ENCODE measurements at places on chromosomes 1 and 21.

DNA sequence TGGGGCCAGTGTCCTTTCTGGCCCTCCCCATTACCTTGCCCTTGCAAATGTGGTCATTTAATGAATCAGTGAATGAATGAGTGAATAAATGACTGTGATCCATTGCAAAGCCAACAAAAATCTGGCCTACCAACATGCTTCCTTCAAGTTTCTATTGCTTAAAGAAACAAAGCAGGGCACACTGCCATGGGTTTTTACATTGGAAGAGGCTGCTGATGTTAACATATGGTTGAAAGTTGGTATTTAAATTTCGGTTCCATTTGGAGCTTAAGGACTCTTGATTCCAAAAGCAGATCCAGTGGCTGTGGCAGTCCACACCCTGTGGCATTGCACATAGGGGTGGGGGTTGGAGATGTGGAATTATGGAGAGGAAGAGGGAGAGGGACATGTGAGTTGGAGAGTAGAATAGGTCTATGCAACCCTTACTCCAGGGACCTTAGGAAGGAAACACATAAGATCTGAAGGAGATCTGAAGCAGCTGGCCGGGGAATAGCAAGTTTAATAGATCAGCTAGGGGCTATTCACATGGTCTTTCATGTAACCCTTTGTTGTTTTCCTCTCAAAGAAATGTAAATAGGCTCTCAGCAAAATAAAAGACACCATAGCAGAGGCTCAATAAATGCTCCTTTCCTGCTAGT is 7.2 kb downstream of the ABCA4 start:
- no peak for DNase-seq

DNA sequence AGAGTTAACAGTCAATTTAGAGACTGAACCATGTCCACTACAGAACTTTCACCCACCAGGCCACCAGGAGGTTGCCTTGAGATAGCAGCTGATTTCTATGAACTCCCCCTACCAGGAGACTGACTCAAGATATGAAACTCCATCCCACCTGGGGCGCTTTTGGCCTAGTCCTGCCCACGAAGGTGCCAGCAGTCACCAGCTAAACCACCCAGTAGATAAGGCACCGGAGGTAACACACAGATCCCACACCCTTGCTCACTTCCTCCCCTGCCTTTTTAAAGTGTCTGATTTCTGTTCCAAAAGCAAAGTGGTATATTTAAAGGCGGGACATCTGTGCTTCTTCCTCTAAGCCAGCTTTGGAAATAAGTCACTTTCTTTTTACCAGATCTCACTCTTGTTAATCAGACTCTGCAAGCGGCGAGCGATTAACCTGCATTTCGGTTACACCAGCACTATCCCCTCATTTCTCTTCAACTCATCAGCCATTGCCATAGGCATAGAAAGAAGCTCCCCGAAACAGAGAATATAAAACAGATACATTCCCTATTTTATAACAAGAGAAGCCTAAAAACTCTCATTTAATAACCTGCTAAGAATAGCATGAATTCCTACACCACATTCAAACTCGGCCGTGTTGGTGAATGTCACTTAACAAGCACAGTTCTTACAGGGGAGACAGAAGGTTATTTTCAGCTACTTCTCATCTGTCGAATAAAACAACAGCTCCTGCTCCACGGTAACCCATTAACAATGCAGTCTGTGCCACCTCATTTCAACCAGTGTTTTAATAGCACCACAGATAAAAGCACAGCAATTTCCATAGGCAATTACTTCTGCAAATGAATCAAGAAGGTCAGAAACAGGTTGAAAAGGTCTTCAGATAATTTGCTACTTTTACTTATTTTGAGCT is 318.1 kb downstream of the KCNH1 start:
- DNase-seq: no peak

DNA sequence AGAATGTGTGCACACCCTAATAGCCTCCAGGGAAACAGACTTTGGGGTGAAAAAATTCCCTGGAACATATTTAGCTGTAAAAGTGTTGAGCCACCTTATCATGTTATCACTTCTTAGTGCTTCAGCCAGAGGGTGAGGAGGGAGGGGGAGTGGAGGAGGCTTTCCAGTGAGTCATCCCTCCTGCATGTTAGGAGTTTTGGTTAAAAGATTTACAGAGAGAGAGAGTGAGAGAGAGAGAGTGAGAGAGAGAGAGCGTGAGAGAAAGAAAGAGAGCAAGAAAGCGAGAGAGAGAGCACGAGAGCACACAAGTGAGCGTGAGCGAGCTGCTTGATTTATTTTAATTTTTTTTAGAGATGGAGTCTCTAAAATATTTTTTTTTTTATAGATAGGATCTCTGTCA is 13.5 kb upstream of the CACNA1E start:
- DNase-seq: peak; percentile 43

DNA sequence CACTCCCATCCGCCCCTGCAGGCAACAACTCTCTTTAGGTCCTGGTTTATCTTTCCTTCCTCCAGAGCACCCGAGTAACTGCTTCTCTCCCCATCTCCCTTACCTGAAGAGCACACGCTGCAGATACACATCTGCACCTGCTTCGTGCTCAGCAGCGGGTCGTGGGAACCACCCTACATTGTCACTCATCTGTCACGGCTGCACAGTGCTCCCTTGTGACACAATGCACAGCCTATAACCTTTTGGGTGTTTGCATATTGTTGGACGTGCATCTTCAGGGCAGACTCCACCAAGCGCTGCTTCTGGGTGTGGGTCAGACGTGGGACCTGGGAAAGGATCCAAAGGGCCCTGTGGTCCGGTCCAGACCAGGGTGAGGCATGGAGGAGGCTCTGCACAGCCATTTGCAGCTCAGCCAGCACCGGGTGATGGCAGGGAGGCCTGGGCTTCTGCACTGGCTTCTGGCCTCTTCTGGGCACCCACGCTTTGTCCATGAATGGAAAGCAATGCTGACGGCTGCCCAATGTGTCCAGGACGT is 42.5 kb downstream of the WDR4 start:
- DNase-seq: no peak

GRCh38 chr1:109578947-109579443 is 30.6 kb downstream of the GNAI3 start:
- DNase-seq: no peak

- no peak for DNase-seq
Observed at GRCh38 chr1:67890857-67891256, 57.6 kb upstream of the GNG12 start.

DNA sequence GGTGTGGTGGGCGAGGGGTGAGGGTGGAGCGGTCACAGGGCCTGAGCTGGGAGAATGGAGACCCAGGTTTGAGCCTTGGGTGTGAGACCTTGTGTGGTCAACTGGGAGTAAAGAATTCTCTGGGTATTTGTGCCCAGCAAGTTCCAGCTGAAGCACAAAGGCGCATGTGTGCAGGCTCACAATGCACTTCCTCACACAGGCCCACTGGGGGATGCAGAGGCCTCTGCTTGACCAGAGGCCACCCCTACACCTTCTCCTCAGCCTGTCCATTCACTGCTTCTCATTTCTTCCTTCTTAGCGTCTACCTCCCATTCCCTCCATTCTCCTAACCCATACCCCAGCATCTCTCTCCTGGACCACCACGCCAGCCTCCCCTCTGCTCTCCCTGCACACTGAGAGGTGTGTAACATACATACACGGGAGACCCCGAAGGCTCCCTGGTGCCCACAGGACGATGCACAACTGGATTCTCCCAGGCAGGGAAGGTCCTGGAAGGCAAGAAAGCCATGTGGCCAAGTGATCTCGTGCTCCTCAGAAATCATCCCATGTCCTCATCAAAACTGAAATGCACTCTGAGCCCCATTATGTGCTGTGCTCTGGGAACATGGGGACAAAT is 12.3 kb upstream of the TTC39A start:
- DNase-seq: no peak

Data from ovary (tissue), 10 donors.